ENCODE measurements at places on chromosomes 3 and 15. TPM values are rescaled to one million over a fixed set of nuclear protein-coding genes. Genes with fewer than 3 reads are reported as not detected.

GRCh38 chr15:66018488-66018797 lies 149.2 kb downstream of the RAB11A start:
- no peak for DNase-seq

DNA sequence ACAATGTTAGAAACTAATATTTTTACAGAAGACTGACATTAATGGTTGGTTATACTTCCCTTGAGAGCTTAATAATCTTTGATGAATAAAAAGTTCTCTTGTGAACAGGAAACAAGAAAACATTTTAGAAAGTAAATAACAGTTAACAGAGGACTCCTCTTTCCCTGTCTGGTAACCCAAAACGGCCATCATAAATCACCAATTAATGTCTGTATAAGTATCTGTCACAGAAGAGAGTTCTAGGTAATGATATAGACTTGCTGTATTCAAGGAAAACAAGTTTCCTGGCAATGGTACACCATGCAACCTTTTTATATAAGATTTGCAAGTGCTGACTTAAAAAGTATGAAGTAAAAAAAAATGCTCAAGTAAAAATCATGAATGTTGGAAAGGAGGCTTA lies 426.7 kb downstream of the SOX2 start:
- DNase-seq = no peak

GRCh38 chr3:139629033-139629432 lies 48.7 kb downstream of the NMNAT3 start:
- no peak for DNase-seq

DNA sequence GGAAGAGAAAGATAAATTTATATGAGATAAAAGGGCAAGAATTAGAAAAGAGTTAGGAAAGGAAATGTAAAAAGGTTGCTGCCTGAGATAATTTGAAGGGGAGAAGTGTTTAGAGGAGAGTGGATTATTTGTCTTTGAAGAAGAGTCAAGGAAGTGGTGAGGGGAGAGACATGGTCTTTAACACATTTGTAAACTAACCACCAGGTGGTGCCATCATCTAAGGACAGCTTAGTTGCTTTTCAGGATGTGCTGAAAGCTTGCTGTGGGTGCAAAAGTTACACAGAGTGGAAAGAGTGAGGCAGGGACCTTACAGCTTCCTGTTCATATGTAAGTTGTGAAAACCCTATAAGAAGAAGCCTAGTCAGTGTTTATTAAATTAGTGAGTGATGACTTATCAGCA lies 114.1 kb upstream of the DNAJC19 start:
- DNase-seq = no peak

- no peak for DNase-seq
Measured at GRCh38 chr3:62249484-62249776, 123.9 kb downstream of the FEZF2 start.

GRCh38 chr15:49741712-49742111 lies 120.9 kb downstream of the DTWD1 start:
- DNase-seq = no peak

DNA sequence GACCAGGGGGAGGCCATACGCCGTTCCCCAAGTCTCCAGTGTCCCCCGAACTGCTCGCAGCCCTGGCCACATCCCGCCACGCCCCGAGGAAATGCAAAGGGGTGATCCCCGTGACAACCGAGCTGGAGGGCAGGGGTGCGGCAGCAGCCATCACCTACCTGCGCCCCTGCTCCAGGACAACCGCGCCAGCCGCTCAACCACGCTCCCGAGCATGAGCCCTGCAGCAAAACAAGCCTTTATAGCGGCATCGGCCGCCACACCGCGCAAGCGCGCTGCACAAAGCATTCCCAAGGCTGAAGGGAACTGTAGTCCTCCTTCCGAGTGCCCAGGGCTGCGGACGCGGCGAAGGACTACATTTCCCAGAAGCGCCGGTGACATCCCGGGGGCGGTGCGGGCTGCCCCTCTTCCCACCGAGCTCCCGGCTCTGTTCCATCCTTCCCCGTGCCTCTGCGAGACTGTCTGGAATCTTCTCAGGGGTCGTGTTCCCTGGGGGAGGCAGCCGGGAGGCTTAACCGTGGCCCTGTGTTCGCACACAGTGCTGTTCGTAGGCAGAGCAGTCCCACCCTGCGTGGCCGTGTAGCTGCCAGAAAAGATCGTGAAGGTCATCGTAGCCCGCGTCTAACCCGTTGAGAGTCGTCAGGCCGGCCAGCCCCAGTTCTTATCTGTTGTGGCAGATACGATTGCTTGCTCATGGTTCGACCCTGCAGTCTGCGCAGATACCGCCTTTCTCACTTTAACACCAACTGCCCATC lies at the start of gene ABCC5:
TSS of gene ABCC5 (minus strand) at position 213 of the 752 bp plus-strand sequence. CDS start 3,492 bp downstream, outside the sequence.
- peak; percentile 90 for DNase-seq

DNA sequence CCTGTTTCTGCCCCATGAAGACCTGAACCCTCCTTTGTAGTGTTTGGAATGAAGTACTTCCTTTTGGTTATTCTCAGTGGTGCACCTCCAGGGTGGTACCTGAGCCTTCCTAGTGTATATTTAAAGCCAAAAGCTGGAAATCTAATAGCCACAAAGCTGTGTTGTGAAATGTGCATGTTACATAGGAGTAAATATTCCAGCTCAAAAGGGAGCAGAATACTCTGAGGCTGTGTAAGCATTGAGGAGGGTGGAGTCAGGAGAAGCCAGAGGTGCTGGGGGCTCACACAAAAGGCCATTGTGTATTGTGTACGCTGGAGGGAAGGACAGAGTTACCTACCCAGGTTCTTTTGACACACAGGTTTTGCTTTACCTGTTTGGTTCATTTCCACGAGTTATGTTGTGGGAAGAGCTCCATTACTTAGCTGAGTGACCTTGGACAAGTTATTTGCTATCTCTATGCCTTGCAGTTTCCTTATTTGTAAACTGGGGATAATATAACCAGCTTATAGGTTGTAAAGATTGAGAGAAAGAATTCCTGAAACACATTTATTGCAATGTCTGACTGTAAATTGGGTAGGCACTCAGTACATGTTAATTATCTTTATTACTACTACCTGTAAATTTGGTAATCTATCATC lies 24.7 kb downstream of the GPR171 start:
- no peak for DNase-seq

- peak; percentile 12 for DNase-seq
Measured at GRCh38 chr15:90530250-90531051, 728 bp downstream of the CRTC3 start.

GRCh38 chr3:118628704-118629341 lies 405.8 kb downstream of the IGSF11 start:
- DNase-seq = peak; percentile 5

DNA sequence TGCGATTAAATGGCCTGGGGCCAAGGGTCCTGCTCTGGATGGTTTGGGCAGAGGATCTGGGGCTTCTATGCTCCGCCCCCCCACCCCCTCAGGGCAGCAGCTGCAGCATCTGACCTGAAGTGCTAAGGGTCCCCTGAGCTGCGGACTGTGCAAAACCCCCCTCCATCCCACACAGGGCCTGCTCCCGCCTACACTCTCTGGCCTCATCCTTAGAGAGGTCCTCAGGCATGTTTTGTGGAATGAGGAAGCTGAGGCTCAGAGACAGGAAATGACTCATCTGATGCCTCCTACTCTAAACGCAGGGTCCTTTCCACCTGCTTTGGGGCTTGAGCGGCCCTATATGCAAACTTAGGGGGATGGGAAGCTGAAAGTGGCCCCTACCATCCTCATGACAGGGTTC lies 59.5 kb upstream of the CTSH start:
- peak; percentile 51 for DNase-seq

- no peak for DNase-seq
Measured at GRCh38 chr3:54533856-54534255, 394.0 kb downstream of the LRTM1 start.

- no peak for DNase-seq
Measured at GRCh38 chr3:30964612-30965011, 70.2 kb upstream of the GADL1 start.

GRCh38 chr3:152419748-152420147 lies 151.0 kb downstream of the MBNL1 start:
- DNase-seq = no peak

The MESP2 gene
- 0.26 TPM for total RNA-seq

The WNT7A gene
- not detected for total RNA-seq

The SGO1 gene
- 12.4 TPM for total RNA-seq

The SPG21 gene
- total RNA-seq = 81.2 TPM

The DNASE1L3 gene
- total RNA-seq = not detected

The NCBP2 gene
- total RNA-seq = 73.6 TPM

The ARGFX gene
- total RNA-seq = not detected

Measured in HFFc6 (cell line).